ENCODE measurements at places on chromosomes 16 and 17. TPM values are rescaled to one million over a fixed set of nuclear protein-coding genes. Genes with fewer than 3 reads are reported as not detected.
A peak's percentile ranks its signal among the peaks of the same experiment; 100 is the strongest.

Gene FBXW10
- total RNA-seq = not detected

Gene HSF5
- 0.09 TPM for total RNA-seq

GRCh38 chr17:5557485-5557884 lies 26.8 kb downstream of the NLRP1 start:
- DNase-seq = no peak

GRCh38 chr17:18006495-18007239 lies 32.3 kb downstream of the ATPAF2 start:
- DNase-seq = no peak

GRCh38 chr16:19936441-19936840 lies 51.8 kb upstream of the GPRC5B start:
- no peak for DNase-seq

Gene TMEM235
- total RNA-seq = not detected

DNA sequence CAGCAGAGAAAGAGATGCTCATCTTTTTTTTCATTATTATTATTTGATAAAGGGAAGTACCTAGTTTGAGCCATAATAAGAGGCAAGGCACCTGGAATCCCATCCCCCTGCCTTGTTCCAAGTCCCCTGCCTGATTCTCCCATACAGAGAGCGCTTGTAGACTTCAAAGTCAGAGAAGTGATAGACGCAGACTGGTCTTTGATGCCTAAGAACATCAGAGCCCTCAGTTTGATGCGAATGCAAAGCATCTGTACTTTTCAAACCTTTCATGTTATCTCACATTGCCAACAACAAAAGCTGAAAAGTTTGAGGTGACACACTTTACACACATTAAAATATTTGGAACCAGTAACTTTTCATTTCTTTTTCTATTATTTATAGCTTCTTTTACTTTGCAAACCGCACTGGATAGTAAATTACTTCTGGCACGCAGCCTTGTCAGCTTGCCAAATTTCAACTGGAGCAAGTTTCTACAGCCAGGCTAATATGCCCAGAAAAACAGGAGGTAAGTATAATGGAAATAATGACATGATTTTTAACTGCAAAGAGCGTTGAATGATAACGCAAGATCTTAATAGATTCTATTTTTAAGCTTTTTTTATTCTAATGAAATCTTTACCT lies 5.9 kb upstream of the UTP6 start:
- peak; percentile 52 for DNase-seq

Gene INCA1
- total RNA-seq = 4.5 TPM

DNA sequence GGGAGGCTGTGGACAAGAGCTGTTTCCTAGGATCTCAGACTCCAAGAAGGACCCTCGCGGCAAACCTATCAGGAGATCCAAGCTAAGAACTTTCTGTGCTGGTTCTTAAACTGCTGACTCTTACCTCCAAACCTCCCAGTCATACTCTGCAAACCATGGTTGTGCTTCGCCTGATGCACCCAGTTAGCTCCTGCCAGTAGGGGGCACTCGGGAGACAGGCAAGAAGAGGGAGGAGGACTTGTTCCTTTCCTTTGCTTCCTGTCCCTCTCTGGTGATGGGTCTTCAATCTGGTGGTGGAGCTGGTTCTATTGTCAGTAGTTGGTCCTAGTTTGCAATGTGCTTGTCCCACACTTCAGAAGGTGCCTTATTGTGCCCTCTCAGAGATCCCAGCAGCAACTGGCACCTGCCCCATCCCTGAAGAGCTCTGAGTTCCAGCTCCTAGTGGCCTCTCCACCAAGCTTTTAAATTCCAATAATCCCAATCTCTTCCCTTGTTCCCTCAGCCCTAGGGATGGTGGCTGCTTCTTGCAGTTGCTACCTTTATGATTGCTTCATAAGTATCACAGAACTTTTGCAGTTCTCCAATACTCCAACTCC lies 113.5 kb upstream of the RPL38 start:
- peak; percentile 70 for DNase-seq
